ENCODE measurements at places on chromosomes 16 and 17. TPM values are rescaled to one million over a fixed set of nuclear protein-coding genes. Genes with fewer than 3 reads are reported as not detected.

Gene TPSAB1
- not detected for total RNA-seq

Gene RRAD
- 27.7 TPM for total RNA-seq

Gene RPS15A
- total RNA-seq, result 2,672 TPM

DNA sequence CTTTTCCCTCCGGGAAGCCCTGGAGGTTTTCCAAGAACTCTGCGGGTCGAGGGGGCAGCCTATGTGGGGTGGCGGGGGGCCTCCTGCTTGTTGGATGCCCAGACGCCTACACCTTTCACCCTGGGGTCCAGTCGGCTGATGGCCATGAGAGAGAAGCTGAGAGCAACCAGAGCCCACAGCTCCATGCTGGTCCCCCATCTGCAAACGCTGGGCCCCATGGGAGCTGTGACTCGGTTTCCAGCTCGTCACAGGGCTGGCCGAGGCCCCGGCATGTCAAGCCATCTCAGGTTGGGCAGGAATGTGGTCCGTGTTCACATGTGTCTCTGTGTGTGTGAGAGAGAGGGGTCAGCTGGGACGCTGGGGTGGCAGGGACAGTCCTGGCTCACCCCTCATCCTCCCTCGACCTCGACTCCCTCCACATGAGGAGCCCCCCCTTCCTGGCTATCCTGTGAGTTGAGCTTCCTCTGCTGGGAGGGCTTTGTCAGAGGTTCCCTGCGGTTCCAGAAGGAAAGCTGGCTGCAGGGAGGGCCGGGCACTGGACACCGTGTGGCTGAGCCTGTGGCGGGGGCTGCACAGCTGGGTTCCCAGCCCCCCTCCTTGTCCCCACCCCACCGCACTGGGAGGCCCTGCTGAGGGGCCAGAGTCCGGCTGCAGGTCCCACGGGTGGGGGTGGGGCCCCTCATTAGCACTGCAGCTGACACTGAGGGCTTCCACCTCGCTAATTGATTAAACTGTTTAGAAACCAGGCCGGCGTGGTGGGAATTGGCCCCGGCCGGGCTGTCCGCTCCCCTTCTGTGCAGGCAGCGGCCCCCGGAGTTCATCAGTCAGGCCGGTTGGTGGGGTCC is 19.1 kb downstream of the METRNL start:
- no peak for DNase-seq

GRCh38 chr16:54165912-54166865 is 120.4 kb downstream of the IRX3 start:
- DNase-seq, result no peak

DNA sequence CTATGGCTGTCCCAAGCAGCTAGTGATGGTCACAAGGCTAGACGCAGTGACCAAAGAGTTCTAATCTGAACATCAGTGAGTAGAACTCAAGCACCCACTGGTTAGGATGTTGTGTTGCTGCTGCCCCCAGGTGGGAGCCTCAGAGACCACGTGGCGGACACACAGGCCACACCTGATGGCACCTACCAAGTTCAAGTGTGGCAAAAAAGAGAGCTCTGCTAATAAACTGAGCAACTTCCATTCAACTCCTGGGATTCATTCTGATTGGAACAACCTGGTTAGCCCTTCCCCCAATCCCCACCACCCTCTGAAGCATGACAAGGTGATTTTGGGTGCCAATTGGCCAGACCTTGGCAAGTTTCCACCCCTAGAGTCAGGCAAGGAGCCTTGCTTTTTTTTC is 3.5 kb upstream of the LCMT1 start:
- DNase-seq, result peak; percentile 18

DNA sequence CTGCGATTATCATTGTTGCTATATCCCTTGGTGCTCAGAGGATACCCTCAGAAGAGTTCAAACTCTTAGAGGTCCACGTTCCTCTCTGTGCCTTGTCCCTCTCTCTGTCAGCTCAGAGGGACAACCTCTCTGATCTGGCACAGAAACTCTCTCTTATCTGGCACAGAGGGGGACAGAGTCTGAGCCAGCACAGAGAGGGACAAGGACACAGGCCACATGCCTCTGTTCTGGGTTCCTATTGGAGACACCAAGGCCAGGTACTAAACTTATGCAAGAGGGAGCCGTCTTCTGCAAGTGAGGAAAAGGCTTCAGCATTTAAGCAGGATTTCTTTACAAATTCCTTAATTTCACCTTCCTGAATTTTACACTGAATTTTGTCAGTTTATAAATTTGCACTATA is 565.2 kb downstream of the TOX3 start:
- no peak for DNase-seq

- peak; percentile 85 for DNase-seq
Measured at GRCh38 chr17:20174588-20175265, 165.6 kb downstream of the SPECC1 start.
